ENCODE measurements at places on chromosomes 2 and 18.

DNA sequence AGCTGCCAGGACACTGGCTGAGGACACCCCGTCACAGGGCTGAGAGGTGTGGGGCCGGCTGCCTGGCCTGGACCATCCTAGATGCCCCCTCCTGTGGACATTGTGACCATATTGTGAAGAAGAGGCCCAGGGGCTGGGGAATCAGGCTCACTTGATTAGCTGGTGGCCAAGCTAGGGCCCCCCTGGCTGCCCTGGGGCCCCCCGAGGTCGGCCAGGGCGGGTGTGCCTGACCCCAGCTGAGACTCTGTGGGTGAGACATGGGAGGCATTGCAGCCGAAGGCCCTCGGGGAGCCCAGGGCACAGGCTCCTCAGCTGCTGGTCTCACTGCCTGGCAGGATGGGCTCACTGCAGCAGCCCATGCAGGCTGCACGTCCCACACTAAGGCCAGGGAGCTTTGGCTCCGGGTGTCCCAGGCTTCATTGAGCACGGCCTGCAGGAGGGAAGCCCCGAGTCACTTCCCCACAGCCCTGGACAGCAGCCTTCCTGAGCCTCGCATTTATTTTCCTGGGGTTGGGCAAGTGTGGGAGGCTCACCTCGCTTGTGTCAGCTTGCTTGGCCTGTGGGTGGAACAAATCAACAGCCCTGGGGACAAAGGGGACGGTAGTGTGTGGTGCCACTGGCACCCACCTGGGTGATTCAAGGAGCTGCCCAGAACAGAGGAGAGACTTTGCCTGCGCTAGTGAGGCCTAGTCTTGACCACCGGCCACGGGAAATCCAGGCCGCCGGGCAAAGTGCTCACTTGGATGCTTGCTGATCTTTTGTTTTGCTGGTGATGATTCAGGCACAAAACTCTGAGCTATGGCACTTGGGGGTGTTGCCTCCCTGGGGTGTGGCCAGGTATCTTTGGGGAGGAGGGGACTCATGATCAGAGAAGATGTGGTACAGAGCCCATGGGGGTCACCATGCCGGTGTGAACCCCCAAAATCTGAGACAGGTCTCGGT, 1.3 kb downstream of the GAL3ST2 start:
- no peaks in the 10 kb centered on the region for H3K27me3 ChIP-seq
- H3K27ac ChIP-seq = no peak overlapping the region
- H3K4me1 ChIP-seq = no peaks in the 10 kb centered on the region
- no peaks in the 10 kb centered on the region for H3K36me3 ChIP-seq
- no peak overlapping the region for H3K4me3 ChIP-seq

DNA sequence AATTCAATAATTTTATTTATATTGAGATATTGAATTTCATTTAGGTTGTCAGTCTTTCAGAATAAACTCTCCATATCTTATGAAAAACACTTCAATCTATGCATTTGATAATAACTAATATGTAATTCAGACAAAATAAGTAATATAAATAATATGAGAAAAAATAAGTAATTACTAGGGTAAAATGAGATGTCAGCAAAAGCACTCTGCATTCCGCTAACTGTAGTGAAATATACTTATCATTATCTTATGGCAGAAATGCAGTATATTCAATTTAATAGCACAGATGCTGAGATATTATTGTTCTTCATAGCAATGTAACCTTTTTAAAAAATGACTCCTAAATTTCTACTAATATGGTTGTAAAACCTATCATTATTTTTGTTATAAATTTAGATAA, 606.2 kb upstream of the VRK2 start:
- H3K4me3 ChIP-seq = no peak overlapping the region
- H3K27ac ChIP-seq = no peak overlapping the region
- no peak for DNase-seq
- no peaks in the 10 kb centered on the region for H3K27me3 ChIP-seq
- H3K36me3 ChIP-seq = no peaks in the 10 kb centered on the region

- no peaks in the 10 kb centered on the region for H3K36me3 ChIP-seq
- no peaks in the 10 kb centered on the region for H3K4me1 ChIP-seq
- no peak for DNase-seq
- H3K4me3 ChIP-seq = no peak overlapping the region
- H3K27ac ChIP-seq = no peak overlapping the region
These were observed 50.4 kb downstream of the EML6 start for GRCh38 chr2:54773838-54774237.

DNA sequence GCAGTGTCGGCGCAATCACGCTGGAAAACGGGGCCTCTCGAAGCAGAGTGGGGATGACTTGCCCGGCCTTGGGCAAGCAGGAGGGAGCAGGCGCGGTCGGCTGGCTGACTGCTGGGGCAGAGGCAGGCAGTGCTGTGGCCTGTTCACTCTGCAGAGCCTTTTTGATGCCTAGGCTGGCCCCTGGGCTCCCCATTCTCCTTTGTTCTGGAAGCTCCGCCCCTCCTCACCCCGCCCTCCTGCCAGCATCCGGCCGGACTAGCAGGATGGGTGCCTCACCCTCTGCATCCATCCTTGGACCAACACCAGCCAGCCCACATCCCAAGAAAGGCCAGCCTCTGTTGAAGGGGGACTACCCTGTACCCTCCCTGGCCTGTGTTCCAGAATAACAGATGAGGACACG, at the start of gene ASPRV1:
ASPRV1 (minus strand) TSS at position 136 of the 400 bp plus-strand sequence. CDS start 195 bp downstream, outside the sequence.
- no peaks in the 10 kb centered on the region for H3K27me3 ChIP-seq
- H3K27ac ChIP-seq = no peak within 1 kb of the TSS
- no peak within 1 kb of the TSS for H3K4me3 ChIP-seq
- no peak for DNase-seq
- H3K4me1 ChIP-seq = peaks cover 21% of the 10 kb centered on the region
- H3K36me3 ChIP-seq = no peaks in the 10 kb centered on the region

DNA sequence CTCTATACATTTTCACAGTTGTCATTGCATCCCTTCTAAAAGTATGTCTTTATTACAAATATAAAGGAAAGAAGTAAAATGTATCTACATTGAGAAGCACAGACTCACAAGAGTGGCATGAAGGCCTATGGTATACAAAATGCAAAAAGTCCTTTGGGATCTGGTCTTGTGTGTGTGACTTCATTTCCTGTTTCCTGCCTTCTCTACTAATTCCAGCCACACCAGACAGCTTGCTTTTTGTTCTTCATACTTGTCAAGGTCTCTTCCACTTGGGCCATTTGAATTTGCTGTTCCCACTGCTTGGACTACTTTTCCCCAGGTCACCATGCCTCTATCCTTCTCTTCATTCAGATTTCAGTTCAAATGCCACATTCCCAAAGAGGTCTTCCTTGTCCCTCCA, 6.7 kb upstream of the PNO1 start:
- H3K4me3 ChIP-seq = no peak overlapping the region
- no peaks in the 10 kb centered on the region for H3K36me3 ChIP-seq
- H3K27ac ChIP-seq = no peak overlapping the region
- no peak for DNase-seq
- H3K27me3 ChIP-seq = no peaks in the 10 kb centered on the region

- H3K4me1 ChIP-seq = no peaks in the 10 kb centered on the region
- no peak overlapping the region for H3K27ac ChIP-seq
These were observed 210.9 kb upstream of the TMEM200C start for GRCh38 chr18:6106091-6106685.

DNA sequence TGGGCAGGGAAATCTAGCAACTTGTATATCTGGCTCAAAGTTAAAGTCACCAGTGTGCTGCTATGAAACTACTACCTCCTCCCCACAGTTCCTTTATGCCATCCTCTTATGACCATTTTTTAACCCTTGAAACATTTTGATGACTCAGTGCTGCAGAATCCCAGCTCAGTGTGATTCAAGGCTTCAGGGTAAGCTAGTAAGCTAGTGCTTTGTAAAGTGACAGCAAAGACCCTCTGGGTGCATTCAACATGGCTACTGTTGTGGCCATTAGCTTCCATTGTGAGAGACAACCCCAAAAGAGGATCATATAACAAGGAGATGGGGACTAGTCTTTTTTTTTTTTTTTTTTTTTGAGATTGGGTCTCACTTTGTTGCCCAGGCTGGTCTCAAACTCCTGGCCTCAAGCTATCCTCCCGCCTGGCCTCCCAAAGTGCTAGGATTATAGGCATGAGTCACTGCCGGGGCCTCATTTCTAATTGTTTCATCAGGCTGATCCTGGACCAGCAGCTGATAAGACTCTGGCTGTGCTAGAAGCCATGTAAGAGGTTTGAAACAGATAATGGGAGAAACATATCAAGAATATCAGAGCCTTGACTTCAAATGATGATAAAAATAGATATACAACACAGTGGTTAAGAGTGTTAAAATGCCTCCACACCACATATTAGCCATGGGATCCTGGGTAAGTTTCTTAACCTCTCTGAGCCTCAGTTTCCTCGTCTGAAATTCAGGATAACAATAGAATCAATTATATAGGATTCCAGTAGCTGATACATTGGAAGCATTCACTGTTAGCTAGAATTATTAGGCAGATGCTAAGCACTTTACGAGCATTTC, 65.7 kb upstream of the RTN4 start:
- no peak for DNase-seq
- no peak overlapping the region for H3K27ac ChIP-seq
- H3K27me3 ChIP-seq = no peaks in the 10 kb centered on the region
- H3K4me3 ChIP-seq = no peak overlapping the region
- peaks cover 3% of the 10 kb centered on the region for H3K4me1 ChIP-seq

- H3K27ac ChIP-seq = no peak overlapping the region
- no peaks in the 10 kb centered on the region for H3K36me3 ChIP-seq
- no peak overlapping the region for H3K4me3 ChIP-seq
These were observed 67.8 kb downstream of the MYT1L start for GRCh38 chr2:2263196-2263829.

- no peak for DNase-seq
- no peaks in the 10 kb centered on the region for H3K4me1 ChIP-seq
- H3K4me3 ChIP-seq = no peak overlapping the region
- H3K27me3 ChIP-seq = peaks cover 35% of the 10 kb centered on the region
- no peaks in the 10 kb centered on the region for H3K36me3 ChIP-seq
These were observed 22.8 kb downstream of the ASB18 start for GRCh38 chr2:236241181-236242056.

GRCh38 chr2:188403676-188404075, 112.0 kb downstream of the GULP1 start:
- H3K27ac ChIP-seq = no peak overlapping the region
- DNase-seq = no peak
- no peaks in the 10 kb centered on the region for H3K27me3 ChIP-seq
- no peaks in the 10 kb centered on the region for H3K36me3 ChIP-seq
- no peak overlapping the region for H3K4me3 ChIP-seq

DNA sequence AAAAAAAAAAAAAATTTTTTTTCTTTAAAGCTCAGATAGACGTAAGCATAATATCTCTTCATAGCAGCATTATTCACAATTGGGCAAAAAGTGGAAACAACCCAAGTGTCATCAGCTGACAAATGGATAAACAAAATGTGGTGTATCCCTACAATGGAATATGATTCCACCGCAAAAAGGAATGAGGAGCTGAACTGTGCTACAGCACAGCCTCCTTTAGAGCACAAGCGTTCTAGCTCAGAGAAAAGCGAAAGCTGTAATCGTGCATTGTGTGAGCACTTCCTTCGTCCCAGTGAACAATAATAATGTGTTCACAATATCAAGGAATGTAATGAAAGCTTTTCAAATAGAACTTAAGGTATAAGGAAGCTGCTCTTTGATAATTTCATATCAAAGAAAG, 11.7 kb upstream of the CHMP1B start:
- no peaks in the 10 kb centered on the region for H3K4me1 ChIP-seq
- no peak overlapping the region for H3K27ac ChIP-seq
- no peak overlapping the region for H3K4me3 ChIP-seq
- no peaks in the 10 kb centered on the region for H3K36me3 ChIP-seq

- no peaks in the 10 kb centered on the region for H3K27me3 ChIP-seq
- no peak for DNase-seq
- H3K27ac ChIP-seq = no peak overlapping the region
- H3K4me1 ChIP-seq = no peaks in the 10 kb centered on the region
- H3K4me3 ChIP-seq = no peak overlapping the region
These were observed 91.1 kb downstream of the TTC32 start for GRCh38 chr2:19810637-19811036.

DNA sequence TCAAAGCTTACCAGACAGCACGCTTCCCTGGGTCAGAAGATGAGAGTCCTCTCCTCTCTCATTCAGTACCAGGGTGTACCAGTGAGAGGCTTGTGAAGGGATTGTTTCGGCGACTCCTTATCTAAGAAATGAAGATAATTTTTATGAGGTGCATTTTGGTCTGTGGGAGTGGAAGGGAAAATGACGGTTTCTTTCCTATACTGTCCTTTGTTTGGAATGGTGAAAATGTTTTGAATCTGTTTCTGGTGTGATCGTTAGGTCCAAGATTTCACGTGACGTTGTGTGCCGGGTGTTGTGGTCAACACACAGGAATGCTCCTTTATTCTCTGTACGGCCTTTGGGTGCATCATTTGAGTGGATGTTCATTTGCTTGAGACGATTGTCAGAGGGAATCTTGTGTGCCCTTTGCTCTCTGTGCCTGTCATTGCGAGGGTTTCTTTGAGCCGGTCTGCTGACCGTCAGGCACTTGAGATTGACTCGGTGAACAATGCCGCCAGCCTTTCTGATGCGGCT, 183.5 kb downstream of the AGAP1 start:
- no peak overlapping the region for H3K4me3 ChIP-seq
- DNase-seq = no peak
- H3K4me1 ChIP-seq = no peaks in the 10 kb centered on the region

GRCh38 chr2:19797243-19797810, 104.5 kb downstream of the TTC32 start:
- H3K4me3 ChIP-seq = no peak overlapping the region
- no peaks in the 10 kb centered on the region for H3K27me3 ChIP-seq
- H3K4me1 ChIP-seq = no peaks in the 10 kb centered on the region

- H3K36me3 ChIP-seq = no peaks in the 10 kb centered on the region
- H3K4me3 ChIP-seq = no peak overlapping the region
- H3K4me1 ChIP-seq = no peaks in the 10 kb centered on the region
- no peak overlapping the region for H3K27ac ChIP-seq
- DNase-seq = no peak
These were observed 307.8 kb downstream of the EPHA4 start for GRCh38 chr2:221264318-221264717.

DNA sequence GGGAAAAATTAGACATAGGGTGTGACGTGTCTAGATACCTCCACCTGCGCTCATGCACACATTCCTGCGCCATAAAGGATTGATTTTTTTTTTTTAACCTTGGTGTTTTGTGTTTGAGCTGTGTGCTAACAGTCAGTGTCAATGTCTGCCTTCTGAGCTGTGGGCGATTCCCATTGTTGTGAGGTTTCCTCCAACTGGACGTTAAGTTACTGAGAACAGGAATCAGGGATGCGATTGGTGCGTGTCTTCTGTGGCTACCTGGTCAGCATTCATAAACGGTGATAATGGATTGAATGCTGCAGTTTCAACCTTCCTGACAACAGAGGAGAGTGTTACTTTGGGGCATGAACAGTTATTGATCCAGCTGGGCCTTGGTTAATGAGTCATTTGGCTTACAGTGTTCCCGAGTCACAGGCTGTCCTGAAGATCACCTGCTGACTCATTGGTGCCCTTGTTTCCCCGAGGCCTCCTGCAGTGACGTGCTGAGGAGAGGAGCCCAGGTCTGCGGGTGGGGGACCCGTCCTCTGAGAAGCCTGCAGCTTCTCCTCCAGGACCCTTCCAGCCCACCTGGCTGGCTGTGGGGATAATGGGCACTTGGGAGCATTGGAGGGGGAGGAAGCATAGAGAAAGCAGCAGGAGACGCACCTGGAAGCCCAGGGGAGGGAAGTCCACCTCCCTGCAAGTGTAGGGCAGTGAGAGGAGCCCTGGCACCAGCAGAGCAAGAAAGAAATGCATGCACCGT, 25.8 kb upstream of the CABYR start:
- no peak for DNase-seq
- peaks cover 5% of the 10 kb centered on the region for H3K36me3 ChIP-seq
- H3K4me3 ChIP-seq = no peak overlapping the region
- H3K4me1 ChIP-seq = peaks cover 9% of the 10 kb centered on the region
- H3K27me3 ChIP-seq = no peaks in the 10 kb centered on the region

GRCh38 chr2:53475321-53475720, 292.3 kb upstream of the CHAC2 start:
- no peak overlapping the region for H3K27ac ChIP-seq
- H3K36me3 ChIP-seq = no peaks in the 10 kb centered on the region
- no peaks in the 10 kb centered on the region for H3K4me1 ChIP-seq
- DNase-seq = no peak
- no peak overlapping the region for H3K4me3 ChIP-seq
